ENCODE measurements at places on chromosomes 3 and 15.

GRCh38 chr3:134615743-134616142 lies 35.1 kb downstream of the KY start:
- no peak for DNase-seq

GRCh38 chr3:933326-933725 lies 159.5 kb upstream of the CNTN6 start:
- DNase-seq, result no peak

GRCh38 chr3:146503461-146504202 lies 34.3 kb upstream of the PLSCR2 start:
- DNase-seq, result no peak

DNA sequence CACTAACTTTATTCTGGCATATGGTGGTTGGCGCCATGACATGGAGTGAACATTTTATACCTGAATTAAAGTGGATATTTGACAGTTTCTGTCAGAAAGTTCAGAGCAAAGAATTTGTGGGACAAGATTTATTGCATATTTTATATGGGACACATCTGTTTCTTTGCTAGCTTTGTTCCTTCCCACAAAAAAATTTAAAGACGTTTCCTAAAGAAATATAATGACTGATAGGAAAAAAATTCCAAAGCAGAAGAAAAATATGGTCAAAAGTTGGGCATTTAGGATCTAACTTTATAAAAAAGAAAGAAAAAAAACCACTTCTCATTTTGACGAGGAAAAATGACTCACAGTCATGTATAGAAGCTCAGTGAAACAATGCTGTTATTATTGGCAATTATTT lies 101.6 kb downstream of the GREM1 start:
- no peak for DNase-seq

DNA sequence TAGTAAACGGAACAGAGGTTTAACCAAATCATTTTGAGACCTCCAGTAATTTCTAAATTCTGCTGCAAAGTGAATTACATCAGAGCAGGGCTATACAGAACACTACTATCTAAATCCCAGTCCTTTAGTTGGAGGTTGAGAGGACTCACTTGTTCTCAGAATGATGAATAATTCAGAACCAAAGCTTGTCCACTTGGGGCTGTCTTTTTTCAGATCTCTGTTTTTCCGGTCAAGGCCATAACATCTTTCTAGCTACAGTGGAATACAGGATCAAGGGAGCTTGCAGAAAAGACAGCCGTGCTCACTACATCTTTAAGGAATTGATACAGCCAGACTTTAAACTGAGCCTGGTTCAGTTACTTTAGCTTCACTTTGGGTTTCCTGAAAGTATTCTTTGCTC lies 194.5 kb downstream of the EFHB start:
- no peak for DNase-seq

DNA sequence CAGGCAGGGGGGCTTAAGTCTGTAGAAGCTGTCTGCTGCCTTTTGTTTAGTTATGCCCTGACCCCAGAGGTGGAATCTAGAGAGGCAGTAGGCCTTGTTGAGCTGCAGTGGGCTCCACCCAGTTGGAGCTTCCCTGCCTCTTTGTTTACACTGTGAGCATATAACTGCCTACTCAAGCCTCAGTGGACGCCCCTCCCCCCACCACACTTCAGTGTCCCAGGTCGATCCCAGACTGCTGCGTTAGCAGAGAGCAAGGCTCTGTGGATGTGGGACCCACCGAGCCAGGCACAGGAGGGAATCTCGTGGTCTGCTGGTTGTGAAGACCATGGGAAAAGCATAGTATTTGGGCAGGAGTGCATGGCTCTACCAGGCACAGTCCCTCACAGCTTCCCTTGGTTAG lies 446.8 kb upstream of the RARB start:
- DNase-seq, result no peak

GRCh38 chr15:34600923-34601322 lies 17.5 kb upstream of the GOLGA8B start:
- DNase-seq, result no peak

DNA sequence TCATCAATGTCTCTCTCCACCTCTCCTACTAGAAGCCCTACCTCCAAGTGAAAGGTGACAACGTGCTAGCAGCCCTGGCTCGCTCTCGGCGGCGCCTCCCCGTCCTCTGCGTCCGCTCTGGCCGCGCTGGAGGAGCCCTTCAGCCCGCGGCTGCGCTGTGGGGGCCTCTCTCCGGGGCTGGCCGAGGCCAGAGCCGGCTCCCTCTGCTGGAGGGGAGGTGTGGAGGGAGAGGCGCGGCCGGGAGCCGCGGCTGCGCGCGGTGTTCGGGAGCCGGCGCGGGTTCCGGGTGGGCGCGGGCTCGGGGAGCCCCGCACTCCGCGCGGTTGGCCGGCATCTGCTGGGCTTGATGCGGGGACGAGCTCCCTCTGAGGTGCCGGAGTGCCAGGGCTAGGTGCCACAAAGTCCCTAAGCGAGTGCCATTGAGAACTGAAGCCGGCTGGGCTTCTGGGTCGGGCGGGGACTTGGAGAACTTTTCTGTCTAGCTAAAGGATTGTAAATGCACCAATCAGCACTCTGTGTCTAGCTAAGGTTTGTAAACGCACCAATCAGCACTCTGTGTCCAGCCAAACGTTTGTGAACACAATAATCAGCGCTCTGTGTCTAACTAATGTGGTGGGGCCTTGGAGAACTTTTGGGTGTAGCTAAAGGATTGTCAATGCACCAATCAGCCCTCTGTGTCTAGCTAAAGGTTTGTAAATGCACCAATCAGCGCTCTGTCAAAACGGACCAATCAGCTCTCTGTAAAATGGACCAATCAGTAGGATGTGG lies 84.8 kb upstream of the ARRDC4 start:
- no peak for DNase-seq

DNA sequence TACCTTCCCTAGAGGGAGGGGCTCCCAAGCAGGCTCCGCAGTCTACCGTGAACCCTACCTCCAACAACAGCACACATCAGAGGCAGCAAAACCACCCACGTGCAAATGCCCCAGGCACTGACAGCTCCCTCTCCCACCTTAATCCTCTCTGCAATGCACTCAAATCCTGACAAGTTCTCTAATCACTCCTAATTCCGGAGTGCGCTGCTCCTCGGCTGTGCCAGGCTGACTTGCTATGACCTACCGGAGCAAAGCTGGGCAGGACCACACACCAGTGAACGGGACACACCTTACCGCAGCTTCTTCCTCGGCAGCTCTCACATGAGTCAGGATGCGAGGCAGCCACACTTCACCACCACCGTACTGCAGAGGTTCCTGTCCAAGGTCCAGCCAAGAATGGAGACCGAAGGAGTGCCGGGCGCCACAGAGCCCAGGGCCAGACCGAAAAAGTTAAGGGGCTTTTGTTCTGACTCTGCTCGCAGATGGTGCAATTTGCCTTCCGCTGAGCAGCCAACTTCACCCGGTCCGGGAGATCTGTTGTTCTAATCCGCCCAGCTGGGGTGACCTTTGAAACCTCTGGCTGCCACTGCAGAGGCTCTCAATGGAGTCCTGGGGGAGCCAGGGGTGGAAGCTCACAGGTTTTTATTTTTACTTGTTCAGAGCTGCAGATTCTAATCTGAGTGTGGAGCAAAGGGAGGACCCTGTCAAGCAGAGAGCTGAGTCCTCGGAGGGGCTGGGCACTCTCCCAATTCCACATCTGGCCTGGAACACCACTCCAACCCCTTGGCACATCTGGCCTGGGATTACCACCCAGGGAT lies 84.4 kb downstream of the MYLK start:
- no peak for DNase-seq

GRCh38 chr3:23421811-23422516 lies 218.8 kb downstream of the UBE2E2 start:
- no peak for DNase-seq

DNA sequence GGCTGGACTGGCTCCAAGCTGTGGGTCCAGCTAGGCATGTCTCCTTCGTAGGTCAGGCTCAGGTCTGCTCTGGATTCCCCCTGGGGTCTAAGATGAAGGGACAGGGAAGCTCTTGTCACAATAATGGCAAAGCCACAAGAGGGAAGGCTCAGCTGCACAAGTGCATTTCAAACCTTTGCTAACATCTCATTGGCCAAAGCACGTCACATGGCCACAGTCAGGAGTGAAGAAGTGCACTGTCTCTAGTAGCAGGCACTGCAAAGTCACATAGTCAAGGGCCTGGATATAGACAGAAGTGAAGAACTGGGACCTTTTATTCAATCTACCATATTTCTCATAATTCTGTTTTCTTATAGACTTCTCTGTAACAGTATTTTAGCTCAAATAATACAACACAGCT lies 20.1 kb downstream of the DLEC1 start:
- DNase-seq, result no peak

- DNase-seq, result no peak
Measured at GRCh38 chr3:113565555-113565954, 33.2 kb downstream of the SIDT1 start.

DNA sequence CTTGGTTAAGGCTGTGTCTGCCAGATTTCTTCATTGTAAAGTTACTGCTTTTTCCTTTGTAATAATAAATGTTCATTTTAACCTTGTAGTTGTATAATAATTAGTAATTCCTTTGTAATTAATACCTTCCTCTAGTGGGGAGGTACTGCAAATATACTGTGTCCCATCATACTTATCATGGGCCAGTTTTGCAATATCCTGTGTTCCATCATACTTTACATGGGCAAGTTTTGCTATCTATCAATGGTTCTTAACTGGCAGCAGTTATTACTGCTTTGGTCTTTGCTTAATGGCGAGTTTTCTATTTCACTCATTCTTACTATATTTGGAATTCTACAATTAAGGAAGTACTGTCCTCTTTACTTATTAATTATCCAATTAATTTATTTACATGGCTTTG lies 10.6 kb downstream of the ATP2C1 start:
- no peak for DNase-seq

- no peak for DNase-seq
Measured at GRCh38 chr3:153963012-153963411, 158.2 kb upstream of the ARHGEF26 start.

- DNase-seq, result no peak
Measured at GRCh38 chr15:40388941-40389823, 6.7 kb downstream of the KNSTRN start.

- no peak for DNase-seq
Measured at GRCh38 chr3:46505953-46506352, 8.2 kb downstream of the RTP3 start.

- no peak for DNase-seq
Measured at GRCh38 chr3:11164607-11165006, 10.3 kb downstream of the HRH1 start.

- DNase-seq, result no peak
Measured at GRCh38 chr3:190614226-190615059, 100.6 kb downstream of the IL1RAP start.

DNA sequence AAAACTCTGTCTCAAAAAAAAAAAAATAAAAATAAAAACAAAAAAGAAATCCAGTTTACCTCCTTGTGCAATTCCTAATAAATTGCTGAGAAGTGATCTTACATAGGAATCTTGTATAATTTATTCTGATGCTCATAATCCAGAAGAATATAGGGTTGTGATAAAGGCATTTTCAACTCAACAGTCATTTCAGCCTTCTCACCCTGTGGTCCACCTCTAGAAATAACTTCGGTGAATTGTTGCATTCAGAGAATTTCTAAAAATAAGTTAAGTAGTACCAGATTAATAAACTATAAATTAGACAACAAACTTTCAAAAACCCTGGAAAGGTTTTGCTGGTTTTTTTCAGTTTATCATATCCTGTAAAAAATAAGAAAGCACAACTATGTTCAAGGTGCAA lies 20.2 kb downstream of the RAF1 start:
- DNase-seq, result no peak

- no peak for DNase-seq
Measured at GRCh38 chr3:160403796-160404470, 4.5 kb downstream of the SMC4 start.

DNA sequence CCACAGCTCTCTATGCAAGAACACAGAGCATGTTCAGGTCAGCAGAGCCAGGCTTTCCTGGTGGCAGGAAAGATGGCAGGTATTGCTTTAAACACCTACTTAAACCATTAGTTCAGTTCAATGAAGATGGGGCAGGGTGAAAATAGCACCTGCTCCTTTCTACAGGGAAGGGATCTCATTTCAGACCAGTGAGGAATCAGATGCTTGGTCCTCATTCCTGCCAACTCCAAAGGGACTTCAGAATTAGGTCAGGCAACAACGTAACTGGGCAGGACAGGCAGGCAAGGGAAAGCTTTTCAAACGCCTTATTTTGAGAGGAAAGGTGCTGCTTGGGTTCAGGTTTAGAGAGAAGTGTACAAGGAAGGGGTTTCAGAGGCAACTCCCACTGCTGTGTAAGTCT lies 12.6 kb upstream of the RPS17 start:
- no peak for DNase-seq

DNA sequence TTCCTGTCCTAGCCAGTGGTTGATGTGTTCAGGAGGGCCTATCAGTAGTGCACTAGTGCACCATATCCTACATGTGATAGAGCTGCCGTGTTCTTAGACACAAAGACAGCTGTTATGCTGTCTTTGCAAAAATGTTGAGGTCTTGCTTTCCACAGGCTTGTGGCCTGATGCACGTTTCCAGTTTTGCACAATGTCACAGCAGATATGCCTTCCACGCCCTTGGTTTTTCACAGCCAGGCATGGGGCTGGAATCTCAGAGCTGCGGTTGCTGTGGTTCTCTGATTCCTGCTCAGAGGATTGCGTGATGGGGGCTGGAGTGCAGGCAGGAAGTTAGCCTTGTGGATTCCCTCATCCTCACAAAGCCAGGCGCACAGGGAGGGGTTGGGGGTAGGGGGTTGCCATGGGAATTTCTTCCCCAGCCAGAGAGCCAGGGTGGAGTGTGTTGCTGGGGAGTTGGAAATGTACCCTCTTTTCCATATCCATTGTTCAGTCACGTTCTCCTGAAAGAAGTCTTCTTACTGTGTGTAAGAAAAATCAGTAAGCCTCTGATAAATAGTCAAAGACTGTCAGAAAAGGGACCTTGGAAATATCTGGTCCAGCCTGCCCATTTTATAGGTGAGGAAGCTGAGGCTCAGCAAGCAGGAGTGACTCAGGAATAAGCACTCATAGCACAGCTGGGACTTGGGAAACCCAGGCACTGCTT lies 79.4 kb downstream of the SMAD3 start:
- DNase-seq, result no peak

DNA sequence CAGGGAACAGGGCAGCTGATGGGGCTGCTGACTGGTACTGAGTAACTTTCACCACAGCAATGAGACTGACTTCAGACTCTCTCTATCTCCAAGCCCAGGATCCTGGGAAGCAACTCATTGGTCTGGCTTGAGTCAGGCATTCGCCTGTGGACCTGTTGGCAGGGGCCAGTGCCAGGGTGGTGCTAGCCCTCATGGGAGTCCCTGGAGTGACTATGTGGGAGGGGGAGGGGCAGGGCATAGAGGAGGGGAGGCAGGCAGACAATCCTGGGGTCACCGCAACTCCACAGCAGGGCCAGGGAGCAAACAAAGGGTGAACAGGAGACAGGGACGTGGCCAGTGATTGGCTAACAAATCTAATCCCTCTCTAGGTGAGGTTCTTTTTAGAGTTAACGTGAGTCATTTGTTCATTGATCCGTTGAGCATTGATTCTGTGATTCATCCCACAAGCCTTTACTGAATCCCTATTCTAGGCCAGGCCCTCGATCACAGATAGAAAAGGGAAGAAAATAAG lies 71.8 kb downstream of the CEMIP start:
- no peak for DNase-seq

- no peak for DNase-seq
Measured at GRCh38 chr3:197555281-197556261, at the start of gene BDH1. BDH1 (minus strand) TSS chr3:197555968; CDS start chr3:197546443, 9,525 bp downstream.
